ENCODE measurements at places on chromosomes 3 and 15. TPM values are rescaled to one million over a fixed set of nuclear protein-coding genes. Genes with fewer than 3 reads are reported as not detected.

DNA sequence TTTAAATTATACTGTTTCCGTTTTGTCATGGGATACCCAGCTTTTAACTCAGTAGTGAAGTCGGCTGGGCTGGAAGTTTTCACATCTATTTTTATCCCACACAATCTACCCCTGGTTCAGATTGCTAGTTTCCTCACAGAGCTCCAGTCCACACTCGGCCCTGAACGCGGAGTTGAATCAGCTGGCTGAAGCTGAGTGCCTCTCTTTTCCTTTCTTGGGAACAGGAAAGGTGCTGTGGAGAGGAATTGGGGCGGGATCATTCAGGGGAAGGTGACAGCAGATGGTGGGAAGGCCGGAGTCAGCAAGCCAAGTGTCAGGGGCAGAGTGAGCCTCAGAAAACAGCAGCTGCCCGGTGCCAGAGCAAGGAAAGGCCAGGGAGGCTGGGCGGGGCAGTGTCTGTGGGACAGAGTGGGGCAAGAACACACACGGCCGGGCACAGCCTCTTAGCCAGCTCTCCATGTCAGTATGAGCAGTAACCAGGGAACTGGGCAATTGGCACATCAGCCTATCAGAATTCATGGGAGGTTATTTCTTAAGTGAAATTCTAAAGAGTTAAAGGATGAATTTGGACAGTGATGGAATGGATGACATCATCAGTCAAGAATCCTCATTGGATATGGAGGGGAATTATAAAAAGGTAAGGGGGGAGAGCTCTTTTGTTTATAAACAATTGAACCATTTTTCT, 135.7 kb upstream of the IL12A start:
- no peak overlapping the region for H3K27ac ChIP-seq
- no peaks in the 10 kb centered on the region for H3K36me3 ChIP-seq
- no peaks in the 10 kb centered on the region for H3K27me3 ChIP-seq
- no peak for DNase-seq
- peaks cover 13% of the 10 kb centered on the region for H3K4me1 ChIP-seq

- H3K4me1 ChIP-seq = no peaks in the 10 kb centered on the region
- DNase-seq = no peak
- H3K36me3 ChIP-seq = no peaks in the 10 kb centered on the region
- no peak overlapping the region for H3K4me3 ChIP-seq
These were observed 146.8 kb downstream of the ROBO2 start for GRCh38 chr3:77186728-77187127.

- no peaks in the 10 kb centered on the region for H3K27me3 ChIP-seq
- no peaks in the 10 kb centered on the region for H3K36me3 ChIP-seq
- no peak for DNase-seq
These were observed 5.7 kb downstream of the DUT start for GRCh38 chr15:48336940-48337339.

DNA sequence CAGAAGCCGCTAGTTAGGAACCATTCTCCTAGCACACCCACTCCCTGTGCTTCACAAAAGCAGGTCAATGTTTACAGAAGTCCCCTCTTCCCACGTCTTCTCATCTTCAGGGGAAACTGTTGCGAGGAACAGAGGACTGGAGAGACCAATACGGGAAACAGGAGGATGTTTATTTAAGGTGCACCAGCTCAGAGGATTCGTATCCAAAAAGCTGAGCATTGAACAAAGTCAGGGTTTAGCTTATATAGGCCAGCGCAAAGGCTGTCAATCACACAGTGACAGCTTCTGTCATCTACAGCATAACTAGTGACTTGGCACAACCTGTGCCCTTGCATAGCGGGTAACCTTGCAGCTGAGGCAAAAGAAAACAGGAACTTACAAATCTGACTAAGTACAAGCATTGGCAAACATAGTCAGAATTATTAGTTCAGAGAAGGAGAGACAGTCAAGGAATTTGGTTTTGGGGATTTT, 61.3 kb downstream of the ZDHHC19 start:
- H3K36me3 ChIP-seq = no peaks in the 10 kb centered on the region
- H3K27me3 ChIP-seq = no peaks in the 10 kb centered on the region
- no peak for DNase-seq
- no peaks in the 10 kb centered on the region for H3K4me1 ChIP-seq

DNA sequence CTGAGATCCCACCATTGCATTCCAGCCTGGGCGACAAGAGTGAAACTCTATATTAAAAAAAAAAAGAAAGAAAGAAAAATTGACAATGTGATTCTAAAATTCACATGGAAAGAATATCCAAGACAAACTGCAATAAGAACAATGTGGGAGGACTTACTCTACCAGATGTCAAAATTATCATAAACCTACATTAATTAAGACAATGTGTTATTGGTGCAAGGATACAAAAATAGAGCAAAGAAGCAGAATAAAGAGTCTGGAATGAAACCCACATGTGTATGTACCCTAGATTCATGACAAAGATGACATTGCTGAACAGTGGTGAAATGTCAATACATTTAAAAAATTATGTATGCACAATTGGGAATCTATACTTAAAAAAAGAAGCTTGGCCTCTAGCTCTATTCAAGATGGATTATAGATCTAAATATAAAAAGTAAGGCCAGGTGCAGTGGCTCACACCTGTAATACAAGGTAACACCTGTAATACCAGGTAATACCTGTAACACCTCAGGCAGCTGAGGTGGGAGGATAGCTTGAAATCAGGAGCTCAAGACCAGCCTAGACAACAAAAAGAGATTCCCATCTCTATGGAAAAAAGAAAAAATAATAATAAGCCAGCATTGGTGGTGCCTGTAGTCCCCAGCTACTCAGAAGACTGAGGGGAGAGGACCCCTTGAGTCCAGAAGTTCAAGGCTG, 45.7 kb downstream of the ZBTB11 start:
- H3K4me3 ChIP-seq = no peak overlapping the region
- no peaks in the 10 kb centered on the region for H3K4me1 ChIP-seq
- no peaks in the 10 kb centered on the region for H3K36me3 ChIP-seq
- no peaks in the 10 kb centered on the region for H3K27me3 ChIP-seq
- no peak overlapping the region for H3K27ac ChIP-seq

DNA sequence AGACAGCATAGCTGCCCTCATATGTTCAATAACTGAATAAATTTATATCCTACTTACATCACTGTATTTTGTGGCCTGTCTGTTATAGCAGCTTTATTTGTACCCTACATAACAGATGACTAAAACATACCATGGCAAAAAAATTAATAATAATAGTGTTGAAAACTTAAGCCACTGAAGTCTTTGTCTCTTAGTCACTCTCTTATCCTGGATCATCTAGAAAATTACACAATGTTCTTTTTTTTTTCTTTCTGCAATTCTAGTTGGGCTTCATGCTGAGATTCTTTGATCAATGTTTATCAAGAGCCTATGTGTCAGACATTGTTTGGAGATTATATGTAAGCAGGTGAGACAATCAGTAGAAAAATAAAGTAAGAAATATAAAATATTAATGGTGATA, 519.3 kb upstream of the ARPP21 start:
- H3K4me3 ChIP-seq = no peak overlapping the region
- no peaks in the 10 kb centered on the region for H3K27me3 ChIP-seq
- H3K4me1 ChIP-seq = no peaks in the 10 kb centered on the region
- no peak for DNase-seq

- H3K27ac ChIP-seq = no peak overlapping the region
- peaks cover 7% of the 10 kb centered on the region for H3K4me1 ChIP-seq
- H3K36me3 ChIP-seq = no peaks in the 10 kb centered on the region
These were observed 38.3 kb downstream of the SCAPER start for GRCh38 chr15:76866716-76867321.

- H3K36me3 ChIP-seq = no peaks in the 10 kb centered on the region
- H3K4me3 ChIP-seq = no peak overlapping the region
- no peak for DNase-seq
- H3K4me1 ChIP-seq = no peaks in the 10 kb centered on the region
These were observed 54.6 kb downstream of the SUCLG2 start for GRCh38 chr3:67599821-67600220.

- no peak overlapping the region for H3K27ac ChIP-seq
- DNase-seq = no peak
- no peaks in the 10 kb centered on the region for H3K36me3 ChIP-seq
- H3K27me3 ChIP-seq = no peaks in the 10 kb centered on the region
- no peaks in the 10 kb centered on the region for H3K4me1 ChIP-seq
These were observed 307.2 kb upstream of the SLITRK3 start for GRCh38 chr3:165503346-165503745.

- H3K36me3 ChIP-seq = no peaks in the 10 kb centered on the region
- no peak for DNase-seq
- H3K27ac ChIP-seq = no peak overlapping the region
- H3K27me3 ChIP-seq = no peaks in the 10 kb centered on the region
- H3K4me1 ChIP-seq = no peaks in the 10 kb centered on the region
These were observed 67.7 kb upstream of the GSK3B start for GRCh38 chr3:120161902-120162301.

DNA sequence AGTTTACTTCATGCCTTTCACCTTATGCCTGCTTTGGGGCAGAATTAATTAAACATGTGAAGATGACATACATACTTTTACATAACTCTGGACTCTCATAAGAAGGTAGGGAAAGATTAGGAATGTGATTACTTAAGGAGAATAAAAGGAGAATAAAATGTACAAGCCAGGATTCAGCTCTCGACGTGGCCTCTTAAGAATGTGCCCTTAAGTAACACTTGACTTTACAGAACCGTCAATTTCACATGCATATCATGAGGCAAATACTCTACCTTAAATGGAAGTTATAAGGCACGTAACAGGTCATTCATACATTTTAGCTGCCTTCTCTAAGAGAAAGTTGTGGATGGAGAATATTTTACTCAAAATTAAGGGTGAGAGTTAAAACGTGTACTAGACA, 263.7 kb upstream of the LMCD1 start:
- H3K27me3 ChIP-seq = no peaks in the 10 kb centered on the region
- no peaks in the 10 kb centered on the region for H3K36me3 ChIP-seq
- H3K27ac ChIP-seq = no peak overlapping the region
- DNase-seq = no peak

DNA sequence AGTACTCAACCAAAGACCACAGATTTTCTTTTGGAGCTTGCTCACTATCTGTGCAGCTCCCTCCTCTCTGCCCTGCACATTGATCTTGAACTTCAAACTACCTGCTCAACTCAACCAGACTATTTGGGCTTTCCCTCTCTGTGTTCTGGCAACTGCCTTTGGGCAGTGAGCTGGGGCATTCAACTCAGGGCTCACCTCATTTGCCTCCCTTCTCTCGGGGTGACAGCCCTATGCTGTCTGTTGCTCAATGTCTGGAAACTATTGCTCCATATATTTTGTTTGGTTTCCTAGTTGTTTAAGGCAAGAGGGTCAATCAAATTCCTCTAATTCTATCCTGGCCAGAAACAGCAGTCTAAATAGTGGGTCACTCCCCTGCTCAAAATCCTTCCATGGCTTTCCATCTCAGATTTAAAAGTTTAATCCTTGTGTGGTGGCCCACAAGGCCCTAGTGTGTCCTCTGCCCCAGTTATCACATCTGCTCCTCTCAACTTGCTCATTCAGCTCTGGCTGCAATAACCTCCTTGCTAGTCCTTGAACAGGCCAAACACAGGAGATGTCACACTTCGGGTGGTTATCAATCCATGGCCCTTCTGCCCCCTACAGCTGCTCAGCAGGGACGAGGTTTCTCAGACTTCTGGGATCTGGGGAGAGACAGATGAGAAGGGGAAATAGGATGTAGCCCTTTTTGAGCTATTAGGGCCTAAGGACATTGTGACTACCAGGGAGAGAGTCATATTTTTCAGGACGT, 67.8 kb downstream of the SNRK start:
- no peak for DNase-seq
- no peak overlapping the region for H3K27ac ChIP-seq
- H3K4me3 ChIP-seq = no peak overlapping the region
- no peaks in the 10 kb centered on the region for H3K4me1 ChIP-seq
- no peaks in the 10 kb centered on the region for H3K27me3 ChIP-seq
- peaks cover 7% of the 10 kb centered on the region for H3K36me3 ChIP-seq

DNA sequence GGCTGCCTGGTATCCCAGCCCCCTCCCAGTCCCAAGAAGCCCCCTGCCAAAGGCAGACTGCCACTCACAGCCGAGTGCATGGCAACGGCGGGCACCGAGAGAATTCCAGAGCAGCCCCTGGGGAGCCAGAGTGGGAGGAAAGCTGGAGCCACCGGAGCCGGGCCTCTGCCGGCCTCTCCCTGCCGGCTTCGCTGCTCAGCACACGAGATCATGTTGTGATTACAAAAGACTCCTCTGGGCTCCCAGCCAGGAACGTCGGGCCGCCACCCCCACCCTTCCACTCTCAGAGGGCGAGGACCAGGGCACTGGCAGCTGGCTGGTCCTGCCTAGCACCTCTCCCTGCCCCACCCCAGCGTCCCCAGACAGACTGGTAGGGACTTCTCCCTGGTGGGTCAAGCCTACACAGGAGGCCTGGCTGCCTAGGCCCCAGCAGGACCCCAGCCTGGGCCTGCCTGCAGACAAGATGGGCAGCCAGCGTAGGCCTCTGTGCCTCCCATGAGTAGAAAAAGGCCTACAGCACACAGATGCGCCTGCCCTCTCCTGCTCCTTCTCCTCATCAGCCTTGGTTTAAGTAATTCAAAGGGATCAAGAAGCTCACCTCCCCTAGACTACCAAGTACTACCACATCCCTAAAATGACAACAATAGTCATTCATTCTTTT, at the start of gene CCDC9B:
CCDC9B (minus strand) TSS at position 200 of the 661 bp plus-strand sequence; CDS start at position 80, 120 bp downstream.
- H3K27me3 ChIP-seq = no peaks in the 10 kb centered on the region
- peaks cover 38% of the 10 kb centered on the region for H3K4me1 ChIP-seq
- H3K27ac ChIP-seq = peak within 1 kb of the TSS; percentile 92
- DNase-seq = peak; percentile 97
- peak within 1 kb of the TSS; percentile 25 for H3K4me3 ChIP-seq

- H3K27me3 ChIP-seq = no peaks in the 10 kb centered on the region
- no peaks in the 10 kb centered on the region for H3K4me1 ChIP-seq
- H3K36me3 ChIP-seq = no peaks in the 10 kb centered on the region
- no peak overlapping the region for H3K4me3 ChIP-seq
- H3K27ac ChIP-seq = no peak overlapping the region
These were observed 27.7 kb downstream of the CCDC13 start for GRCh38 chr3:42745291-42745745.

DNA sequence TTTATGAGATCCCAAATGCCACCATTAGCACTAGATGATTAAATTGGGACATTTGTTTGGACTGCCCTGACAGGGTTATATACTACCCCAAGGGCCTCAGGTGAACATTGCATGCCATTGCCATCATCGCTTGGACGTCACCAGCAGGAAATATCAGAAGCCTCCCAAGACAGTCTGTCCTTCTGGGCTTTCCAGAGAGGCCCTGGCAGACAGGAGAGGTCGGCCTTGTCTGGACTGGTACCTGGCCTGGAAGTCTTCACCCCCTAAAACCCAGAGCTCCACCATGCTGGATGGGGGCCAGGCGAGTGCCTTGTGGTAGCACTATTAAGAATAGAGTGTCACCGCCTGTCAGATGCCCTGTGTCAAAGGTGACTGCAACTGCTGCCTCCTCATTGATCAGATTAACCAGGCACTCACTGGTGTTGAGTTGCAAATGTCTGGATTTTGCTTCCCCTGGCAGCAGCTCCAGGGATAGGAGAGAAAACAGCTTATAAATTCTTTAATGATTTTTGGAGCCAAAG, 324.1 kb upstream of the RASGRP1 start:
- no peaks in the 10 kb centered on the region for H3K36me3 ChIP-seq
- no peak for DNase-seq
- no peaks in the 10 kb centered on the region for H3K27me3 ChIP-seq
- no peak overlapping the region for H3K4me3 ChIP-seq
- H3K27ac ChIP-seq = no peak overlapping the region

Gene LRRN1
- 0.10 TPM for total RNA-seq

Gene SOX14
- total RNA-seq = not detected

Data from adrenal gland (tissue), 19 donors.